ENCODE measurements at places on chromosomes 13 and 19.

DNA sequence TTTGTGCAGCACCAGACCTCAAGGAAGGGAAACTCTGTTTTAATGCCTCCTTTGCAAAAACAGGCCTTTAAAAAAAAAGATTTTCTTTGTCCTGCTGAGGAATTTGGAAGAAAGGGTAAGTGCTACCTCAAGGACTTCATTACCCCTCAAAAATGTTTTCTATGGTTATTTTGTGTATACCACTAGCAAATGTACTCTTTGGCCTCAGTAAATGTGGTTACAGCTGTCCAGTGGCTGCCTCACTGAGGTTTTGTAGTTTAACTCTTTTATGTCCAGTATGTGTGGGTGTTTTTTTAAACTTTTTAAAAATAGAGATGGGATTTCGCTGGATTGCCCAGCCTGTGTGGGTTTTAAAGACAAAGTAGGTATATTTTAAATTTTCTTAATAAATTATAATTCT is 42.2 kb upstream of the TSC22D1 start:
- DNase-seq = no peak

GRCh38 chr13:57969951-57970350 is 338.4 kb downstream of the PCDH17 start:
- no peak for DNase-seq

- DNase-seq = no peak
These were observed 12.9 kb downstream of the CFD start for GRCh38 chr19:872266-872951.

DNA sequence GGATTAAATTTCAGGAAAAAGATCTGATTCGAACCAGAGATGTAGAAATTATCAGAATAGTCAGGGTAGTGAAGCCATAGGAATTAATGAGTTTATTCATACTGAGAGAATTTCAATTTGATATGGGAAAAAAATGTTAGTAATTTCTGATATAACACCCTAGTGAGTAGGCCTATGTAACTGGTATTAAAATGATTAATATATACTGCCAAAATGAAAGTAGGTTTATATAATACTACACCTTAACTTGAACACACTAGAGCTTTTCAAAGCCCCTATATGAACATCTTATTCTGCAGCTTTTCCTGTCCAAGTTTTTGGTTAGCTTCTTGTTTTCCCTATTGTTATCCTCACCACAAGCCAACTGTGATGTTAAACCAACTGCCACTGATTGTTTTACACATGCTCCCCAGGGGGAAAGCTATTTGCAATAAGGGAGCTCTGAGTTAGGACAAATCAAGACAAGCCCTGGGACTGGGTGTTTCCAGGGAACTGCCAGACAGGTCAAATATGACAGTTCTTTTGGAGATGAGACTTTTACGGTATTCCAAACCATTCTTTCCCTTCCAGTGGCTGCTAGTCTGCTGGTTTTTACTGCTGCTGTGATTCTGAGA is 45.3 kb downstream of the FNDC3A start:
- no peak for DNase-seq

GRCh38 chr19:6678690-6679109 is 8.7 kb upstream of the TNFSF14 start:
- no peak for DNase-seq

- DNase-seq = peak; percentile 23
These were observed 31.5 kb upstream of the ZNF766 start for GRCh38 chr19:52237771-52238400.

- DNase-seq = no peak
These were observed 20.8 kb upstream of the SGCG start for GRCh38 chr13:23159760-23160637.

- no peak for DNase-seq
These were observed 35.2 kb upstream of the ISYNA1 start for GRCh38 chr19:18473003-18473705.

Data from NCI-H2107 (cell line).